ENCODE measurements at places on chromosomes 12 and 14.

DNA sequence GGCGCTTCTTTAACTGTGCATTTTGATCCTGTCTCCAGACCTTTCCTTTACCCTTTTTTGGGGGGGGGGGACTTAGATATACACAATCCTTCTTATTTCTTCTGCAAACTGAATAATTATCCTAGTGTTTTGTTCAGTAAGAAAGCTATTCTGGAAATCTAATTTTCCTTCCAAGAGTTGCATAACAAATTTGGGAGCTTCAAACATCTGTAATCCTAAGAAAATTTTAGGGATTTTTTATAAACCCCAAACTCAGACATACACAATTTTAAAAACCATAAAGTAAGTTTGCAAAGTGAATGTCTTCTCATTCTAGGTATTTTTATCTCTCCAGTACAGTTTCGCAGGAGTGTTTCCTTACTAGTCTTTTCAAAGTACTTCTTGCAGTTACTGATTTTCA lies 182.7 kb upstream of the E2F7 start:
- no peak for DNase-seq

- DNase-seq = no peak
Measured at GRCh38 chr14:33904609-33905008, 46.3 kb downstream of the EGLN3 start.

- DNase-seq = no peak
Measured at GRCh38 chr12:52920937-52921336, 16.1 kb upstream of the KRT8 start.

GRCh38 chr12:110762891-110763290 lies 20.2 kb upstream of the PPP1CC start:
- no peak for DNase-seq

DNA sequence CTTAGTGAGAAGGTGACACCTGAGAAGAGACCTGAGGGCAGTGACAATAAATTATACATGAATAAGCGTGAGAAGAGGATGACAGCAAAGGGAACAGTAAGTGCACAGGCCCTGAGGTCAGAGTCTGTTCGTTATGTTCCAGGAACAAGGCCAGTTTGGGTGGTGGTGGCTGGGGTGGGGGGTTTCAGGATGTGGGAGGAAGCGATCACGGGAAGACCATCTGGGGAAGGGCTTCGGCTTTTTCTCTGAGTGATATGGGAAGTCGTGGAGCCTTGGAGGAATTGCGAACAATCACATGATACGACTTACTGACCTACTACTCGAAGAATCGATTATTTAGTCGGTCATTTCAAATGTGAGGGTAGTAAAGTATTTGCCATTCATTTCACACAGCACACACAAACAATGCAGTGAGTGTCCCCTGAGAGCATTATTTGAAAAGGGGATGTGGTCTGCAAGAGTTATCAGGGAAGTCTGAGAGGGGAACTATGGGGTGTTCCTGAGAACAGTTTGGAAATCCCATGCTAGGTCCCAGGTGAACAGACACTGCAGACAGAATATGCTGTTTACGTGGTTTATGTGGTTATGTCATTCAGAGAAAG lies 94.7 kb downstream of the SLC38A1 start:
- no peak for DNase-seq

DNA sequence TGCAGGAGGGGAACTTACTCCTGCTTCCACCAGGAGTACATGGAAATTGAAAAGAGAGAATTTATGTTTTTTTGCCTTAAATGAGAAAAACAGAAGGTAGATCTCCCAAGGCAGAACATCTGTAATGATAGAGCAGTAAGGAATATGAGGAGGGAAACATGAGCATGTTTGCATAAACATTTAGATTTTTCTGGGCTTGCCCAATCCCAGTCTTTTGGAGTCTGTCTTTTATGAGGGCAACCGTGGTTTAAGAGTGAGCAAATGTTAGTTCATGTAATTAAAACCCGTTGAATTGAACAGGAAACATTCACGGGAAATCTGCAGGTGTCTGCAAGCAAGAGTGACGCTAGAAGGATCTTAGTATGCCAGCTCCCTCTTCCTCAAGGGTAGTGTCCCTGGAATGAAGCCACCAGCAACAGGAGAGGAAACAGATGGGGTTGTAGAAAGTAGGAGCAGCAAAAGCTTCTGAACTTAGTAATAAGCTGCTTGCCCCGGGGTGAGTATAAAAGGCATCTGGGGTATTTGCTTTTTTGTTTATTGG lies 79.3 kb downstream of the ARF6 start:
- peak; percentile 44 for DNase-seq

DNA sequence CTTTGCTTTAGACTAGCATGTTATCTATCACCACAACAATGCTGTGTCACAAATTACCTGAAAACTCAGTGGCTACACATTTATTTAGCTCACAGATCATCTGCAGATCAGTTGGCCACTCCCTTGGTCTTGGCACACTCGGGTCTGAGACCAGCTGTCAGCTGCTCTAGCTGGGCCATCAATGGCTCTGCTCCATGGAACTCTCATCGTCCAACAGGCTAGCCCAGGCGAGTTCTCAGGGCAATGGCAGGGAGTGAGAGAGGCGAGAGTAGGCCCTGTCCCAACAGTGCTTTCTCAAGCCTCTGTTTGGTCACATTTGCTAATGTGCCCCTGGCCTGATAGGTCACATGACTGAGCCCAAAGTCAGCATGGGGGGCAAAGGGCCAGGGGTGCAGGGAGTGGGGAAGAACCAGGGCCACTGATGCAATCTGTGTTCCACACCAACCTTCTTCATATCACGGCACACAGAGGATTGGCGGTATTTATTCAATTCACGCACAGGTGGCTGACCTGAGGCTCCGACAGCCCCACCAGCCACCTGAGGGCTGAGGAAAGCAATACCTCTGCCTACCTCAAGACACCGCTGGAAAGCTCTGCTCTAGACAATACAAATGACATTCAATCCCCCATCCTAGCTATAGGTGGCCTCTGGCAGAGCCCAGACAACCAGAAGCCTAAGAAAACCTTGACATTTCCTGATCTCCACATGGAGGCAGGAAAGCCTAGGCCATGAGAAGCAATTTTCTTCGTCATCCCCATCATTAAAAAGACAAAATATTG lies 82.5 kb downstream of the NT5DC3 start:
- DNase-seq = no peak

DNA sequence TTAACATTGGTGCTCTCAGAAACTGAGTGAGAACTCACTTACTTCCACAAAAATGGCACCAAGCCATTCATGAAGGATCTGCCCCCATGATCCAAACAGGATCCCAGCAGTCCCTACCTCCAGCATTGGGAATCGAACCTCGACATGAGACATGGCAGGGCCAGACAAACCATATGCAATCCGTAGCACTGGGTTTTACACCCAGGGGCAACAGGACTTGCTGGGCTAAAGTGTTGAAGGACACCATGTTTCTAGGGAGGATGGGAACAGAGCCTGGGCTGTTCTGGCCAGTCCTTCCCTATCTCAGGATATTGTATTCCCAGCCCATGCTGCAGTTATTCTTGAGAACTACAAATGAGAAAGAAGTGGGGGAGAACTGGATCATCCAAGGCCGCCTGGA lies 36.6 kb downstream of the SERPINA3 start:
- DNase-seq = no peak

GRCh38 chr12:21776175-21776574 lies 1.7 kb upstream of the KCNJ8 start:
- DNase-seq = no peak

GRCh38 chr14:103296987-103297386 lies 37.0 kb upstream of the EIF5 start:
- DNase-seq = no peak

- DNase-seq = no peak
Measured at GRCh38 chr14:95577067-95577800, 42.4 kb downstream of the GLRX5 start.

DNA sequence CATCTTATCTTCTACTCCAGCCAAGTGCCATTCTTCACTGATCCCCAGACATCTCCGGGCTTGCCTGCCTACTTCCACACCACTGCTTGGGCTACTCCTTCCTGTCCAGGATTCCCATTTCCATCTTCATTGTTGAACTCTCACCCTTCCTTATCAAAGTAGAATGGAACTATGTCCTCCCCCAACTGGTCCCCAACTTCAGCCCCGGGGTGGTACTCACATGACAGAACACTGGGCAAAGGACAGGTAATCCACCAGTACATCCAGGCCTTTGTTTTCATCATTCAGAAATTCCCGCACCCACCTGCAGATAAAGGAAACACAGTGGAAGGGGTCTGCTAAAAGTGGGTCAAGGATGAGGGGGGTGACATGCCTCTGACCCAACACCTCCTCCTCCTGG lies 38.4 kb downstream of the PRPF40B start:
- DNase-seq = no peak

DNA sequence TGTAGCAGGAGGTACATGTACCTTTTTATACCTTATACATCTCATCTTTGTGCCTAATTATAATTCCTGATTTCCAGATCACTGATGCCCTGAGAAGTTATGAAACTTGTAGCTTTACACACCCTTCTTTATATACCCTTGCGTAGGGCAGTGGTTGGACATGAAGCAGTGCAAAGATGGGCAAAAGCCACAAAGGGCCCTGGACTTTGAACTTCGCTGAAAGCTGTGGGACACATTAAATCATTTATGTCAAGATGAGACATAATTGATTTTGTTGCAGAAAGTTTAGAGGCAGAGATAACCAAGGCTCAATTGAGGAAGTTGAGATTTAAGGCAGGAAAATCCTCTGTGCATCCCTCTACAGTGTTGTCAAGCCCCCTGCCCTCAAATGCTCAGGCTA lies 170.0 kb downstream of the SLC2A13 start:
- no peak for DNase-seq

DNA sequence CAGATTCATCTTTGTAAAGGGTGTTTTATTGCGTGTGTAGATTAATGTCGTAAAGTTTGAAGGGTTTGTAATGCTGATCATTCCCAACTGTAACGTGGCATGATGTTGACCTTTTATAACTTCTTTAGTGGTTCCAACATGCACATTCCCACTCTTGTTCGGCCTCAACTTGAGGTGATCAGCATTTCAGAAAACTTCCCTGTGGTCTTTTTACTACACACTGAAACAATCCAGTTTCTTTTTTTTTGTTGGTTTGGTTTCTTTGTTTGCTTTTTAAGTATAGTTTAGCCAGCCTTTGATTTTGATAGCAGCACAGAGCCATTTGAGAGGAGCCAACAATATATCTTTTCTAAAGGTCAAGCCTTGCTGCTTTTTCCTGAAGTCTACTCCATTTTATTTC lies 22.8 kb downstream of the UTP20 start:
- no peak for DNase-seq

- DNase-seq = no peak
Measured at GRCh38 chr12:96422192-96422591, 22.0 kb upstream of the CDK17 start.

- DNase-seq = peak; percentile 34
Measured at GRCh38 chr12:54009171-54010052, 627 bp downstream of the HOXC8 start.

DNA sequence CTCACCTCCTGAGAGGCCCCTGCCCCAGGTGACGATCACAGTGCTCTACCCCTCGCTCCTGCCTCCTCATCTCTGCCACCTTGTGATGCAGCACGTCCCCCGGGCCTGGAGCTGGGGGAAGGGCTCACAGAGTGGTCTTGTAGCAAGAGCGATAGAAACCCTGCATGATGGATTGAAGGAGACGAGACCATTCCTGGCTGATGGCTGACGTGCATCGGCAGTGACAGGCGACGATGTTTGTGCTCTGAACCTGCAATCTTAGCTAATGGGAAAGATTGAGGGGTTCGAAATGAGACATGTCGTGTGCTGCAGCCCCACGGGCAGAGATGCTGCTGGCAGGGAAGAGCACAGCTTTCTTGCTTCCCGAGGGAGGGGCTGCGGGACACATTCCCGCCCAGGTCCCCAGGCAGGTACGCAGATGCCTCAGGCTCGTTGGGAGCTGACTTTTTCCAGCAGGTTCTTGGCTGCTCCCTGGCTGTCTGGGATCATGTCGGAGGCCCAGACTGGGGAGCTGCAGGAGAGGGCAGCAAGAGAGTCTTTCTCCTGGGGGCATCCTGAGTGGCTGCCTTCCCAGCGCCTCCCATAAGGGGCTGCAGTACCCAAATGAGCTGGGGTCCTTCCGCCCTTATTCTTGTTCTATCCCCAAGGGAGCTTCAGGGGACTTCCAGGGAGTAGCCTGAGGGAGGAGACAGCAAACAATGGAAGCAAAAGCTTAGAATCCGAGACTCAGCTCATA lies 38.7 kb upstream of the GPATCH2L start:
- no peak for DNase-seq

DNA sequence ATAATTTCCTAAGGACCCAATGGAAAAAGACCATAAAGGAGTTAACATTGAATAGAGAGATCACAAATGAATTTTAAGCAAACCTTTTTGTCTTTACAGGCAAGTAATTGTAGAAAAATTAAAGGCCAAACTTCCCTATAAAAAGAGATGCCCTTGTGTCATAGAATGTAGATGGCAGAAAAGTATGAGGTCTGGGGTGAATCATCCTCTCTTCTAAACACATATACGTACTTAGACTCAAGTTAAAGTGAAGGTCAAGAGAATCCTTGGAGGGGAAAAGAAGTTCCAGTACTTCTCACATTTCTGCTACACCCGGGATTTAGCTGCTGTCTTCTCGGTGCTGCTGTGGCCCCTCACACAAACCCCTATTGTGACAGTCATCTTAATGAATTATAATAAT lies 116.2 kb upstream of the ARID2 start:
- DNase-seq = no peak

GRCh38 chr12:80567401-80567800 lies 123.4 kb downstream of the PTPRQ start:
- no peak for DNase-seq

Data from SW 1271 (cell line).